ENCODE measurements at places on chromosomes 6 and 20. TPM values are rescaled to one million over a fixed set of nuclear protein-coding genes. Genes with fewer than 3 reads are reported as not detected.

Gene LRP11
- total RNA-seq = 11.1 TPM

Gene ENPP1
- total RNA-seq = 49.1 TPM

DNA sequence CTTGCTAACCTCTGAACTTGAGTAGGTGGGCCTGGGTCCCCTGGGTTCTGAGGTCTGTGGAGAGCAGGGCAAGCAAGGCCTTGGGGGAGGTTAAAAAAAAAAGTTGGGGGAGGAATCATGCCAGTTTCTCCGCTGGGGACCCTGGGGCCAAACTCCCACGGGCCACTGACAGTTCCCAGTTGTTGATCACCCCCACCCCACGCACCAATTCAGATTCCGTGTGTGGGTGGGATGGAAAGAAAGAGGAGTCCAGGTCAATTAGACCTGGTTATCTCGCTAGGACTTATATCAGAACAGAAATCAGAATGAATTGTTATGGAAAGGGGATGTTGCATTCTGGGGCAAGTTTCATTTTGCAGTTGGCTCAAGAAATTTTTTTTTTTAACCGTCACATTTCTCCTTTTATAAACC is 46.7 kb upstream of the SUPT3H start:
- DNase-seq = no peak

GRCh38 chr20:36550790-36551299 is 9.5 kb downstream of the MYL9 start:
- no peak for DNase-seq

DNA sequence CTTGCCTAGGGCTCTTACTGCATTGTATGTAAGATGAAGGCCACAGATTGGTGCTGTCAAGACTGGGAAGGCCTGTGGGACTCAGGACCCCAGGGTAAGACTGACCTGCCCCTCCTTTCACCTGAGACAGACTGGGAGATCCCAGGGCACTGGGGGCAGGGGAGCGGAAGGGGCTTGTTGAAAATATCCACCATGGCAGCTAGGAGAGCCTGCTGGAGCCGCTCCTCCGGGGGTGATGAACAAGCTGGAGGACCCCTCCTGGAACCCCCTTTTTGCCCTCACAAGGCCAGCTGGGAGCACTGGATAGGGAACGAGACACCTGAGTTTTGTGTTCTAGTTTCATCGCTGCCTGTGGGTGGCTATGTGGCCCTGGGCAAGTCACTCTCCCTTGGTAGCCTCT is 9.2 kb upstream of the SDCBP2 start:
- DNase-seq = peak; percentile 43

DNA sequence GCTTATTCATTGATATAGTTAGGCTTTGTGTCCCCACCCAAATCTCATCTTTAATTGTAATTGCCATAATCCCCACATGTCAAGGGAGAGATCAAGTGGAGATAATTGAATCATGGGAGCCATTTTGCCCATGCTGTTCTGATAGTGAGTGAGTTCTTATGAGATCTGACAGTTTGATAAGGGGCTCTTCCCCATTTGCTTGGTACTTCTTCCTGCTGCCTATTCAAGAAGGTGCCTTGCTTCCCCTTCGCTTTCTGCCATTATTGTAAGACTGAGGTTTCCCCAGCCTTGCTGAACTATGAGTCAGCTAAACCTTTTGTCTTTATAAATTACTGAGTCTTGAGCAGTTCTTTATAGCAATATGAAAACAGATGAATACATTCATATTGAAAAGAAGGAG is 45.6 kb downstream of the CENPW start:
- DNase-seq = no peak

- DNase-seq = no peak
Observed at GRCh38 chr6:127484212-127484863, 25.1 kb upstream of the KIAA0408 start.

- DNase-seq = no peak
Observed at GRCh38 chr6:17589406-17590096, 10.6 kb upstream of the FAM8A1 start.

DNA sequence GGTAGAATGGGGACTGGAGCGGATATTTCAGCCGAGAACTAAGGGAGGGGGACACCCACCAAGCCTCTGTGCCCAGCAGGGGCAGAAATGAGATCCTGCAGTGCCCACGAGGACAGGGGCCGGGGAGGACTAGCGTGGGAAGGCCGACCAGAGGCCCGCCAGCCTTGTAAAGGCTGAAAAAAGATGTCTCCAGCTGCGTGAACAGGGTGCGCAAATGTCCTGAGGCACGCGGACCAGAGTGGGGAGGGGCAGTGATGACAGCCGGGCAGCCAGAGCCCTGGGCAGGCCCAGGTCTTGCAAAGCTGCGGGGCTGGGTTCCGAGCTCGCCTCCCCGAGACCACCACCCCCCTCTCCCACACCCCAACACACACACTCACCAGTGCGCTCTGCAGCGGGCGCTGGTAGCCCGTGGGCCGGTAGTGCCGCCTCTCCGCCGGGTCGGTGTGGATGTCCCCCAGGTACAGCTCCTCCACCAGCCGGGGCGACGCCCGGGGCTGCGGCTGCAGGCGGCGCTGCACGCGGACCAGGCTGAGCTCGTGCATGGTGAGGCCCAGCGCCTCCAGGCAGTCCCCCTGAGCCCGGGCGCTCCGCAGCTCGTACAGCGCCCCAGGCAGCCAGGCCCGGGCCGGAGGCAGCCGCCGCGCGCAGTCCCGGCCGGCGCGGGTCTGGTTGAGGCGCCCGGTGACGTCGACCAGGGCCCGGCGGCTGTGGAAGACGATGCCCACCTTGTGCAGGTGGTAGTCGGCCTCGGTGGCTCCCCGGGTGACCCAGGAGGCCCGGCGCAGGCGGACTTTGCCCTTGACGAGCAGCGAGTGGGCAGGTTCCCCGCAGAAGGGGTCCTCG is 48.2 kb downstream of the APCDD1L start:
- no peak for DNase-seq

- no peak for DNase-seq
Observed at GRCh38 chr20:45037050-45037449, 63.9 kb downstream of the KCNS1 start.

- no peak for DNase-seq
Observed at GRCh38 chr6:16141514-16141913, 12.6 kb downstream of the MYLIP start.

DNA sequence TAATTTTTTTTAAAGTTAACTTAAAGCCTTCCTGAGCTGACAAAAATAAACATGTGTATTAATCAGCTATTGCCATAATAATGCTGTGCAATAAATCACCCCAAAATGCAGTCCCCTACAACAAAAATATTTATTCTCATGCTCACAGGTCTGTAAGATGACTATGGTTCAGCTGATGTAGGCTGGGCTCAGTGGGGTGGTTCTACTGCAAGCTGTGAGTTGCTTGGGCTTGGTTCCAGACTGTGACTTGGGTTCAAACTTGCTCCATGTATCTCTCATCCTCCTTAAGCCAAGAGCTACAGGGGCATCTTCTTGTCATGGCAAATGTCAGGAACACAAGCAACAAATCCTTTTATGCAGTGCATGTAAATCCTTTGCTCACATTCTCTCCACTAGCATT is 644.3 kb downstream of the KIF16B start:
- DNase-seq = no peak

DNA sequence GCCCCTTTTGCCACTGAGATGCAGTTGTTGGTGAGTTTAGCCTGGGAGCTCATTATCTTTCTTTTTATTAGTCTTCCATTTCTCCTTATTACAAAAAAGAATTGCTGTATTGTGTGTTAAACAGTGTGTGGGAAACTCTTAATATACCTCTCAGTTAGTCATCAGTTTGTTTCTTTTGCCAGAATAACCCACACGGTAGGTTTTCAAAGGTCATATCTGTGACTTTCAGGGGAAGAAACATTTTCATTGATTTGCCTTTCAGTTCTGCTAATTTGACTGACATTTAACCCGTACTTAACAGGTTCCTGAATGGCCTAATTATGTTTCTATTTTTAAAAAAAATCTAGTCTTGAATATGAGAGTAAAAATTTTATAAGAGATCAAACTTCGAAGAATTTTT is 145.3 kb downstream of the KHDC1L start:
- DNase-seq = no peak

Data from left lobe of liver (tissue), 2 donors.